ENCODE measurements at places on chromosomes 12 and 14.

DNA sequence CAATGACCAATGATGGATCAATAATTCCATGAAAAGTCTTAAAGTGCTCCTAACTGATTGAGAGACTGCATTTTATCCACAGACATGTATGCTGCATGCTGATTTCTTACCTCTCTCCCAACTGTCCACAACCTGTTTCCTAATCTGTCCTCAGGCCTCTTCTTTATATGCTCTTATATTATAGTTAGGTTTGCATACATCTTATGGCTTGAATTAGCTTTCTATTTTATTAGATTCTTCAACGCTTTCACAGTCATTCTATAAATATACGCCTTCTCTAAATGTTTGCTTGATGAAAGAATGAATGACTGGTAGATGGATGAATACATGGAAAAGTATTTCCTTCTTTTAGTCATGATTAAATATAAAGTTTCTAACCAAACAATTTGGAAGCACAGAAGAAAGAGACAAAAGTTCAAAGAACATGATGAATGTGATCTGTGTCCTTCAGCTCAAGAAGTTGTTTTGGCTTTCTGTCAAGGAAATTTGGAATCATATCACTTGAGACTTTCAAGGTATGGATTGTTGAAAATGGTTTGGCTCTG is 91.8 kb upstream of the NPAS3 start:
- DNase-seq: no peak

- no peak for DNase-seq
Observed at GRCh38 chr12:130181211-130181610, 18.9 kb downstream of the FZD10 start.

DNA sequence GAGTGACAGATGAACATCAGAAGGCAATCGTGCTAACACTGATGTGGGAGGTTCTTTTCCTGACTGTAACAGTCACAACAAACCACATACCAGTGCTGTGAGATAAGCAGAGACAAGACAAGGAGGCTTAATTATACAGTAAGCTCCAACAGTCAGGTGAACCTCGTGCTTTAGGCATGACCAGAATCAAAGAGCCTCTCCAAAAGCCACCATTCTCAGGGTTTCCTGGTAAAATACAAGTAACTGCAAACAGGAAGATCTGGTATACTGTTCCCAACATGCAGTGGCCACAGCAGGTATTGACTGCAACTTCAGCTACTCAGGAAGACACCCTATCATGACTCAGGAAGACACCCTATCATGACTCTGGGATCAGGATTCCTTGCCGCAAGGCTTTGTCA is 47.3 kb upstream of the GTF2A1 start:
- DNase-seq: no peak

DNA sequence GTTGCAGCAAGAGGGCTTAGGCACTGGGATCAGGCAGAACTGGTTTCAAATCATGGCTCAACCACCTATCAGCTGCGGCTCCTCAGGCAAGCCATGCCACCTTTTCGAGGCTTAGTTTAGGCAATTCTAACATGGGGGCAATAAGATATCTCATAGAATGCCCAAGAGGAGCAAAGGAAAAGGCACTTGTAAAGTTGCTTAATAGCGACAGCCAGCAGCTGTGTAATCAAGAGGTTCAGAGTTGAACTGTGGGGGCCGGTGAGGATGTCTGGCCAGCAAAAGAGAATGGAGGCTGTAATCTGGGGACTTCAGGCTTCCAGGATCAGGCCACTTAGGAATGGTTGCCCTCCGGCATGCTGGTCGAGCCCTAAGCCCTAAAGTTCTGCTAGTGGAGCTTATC is 3.0 kb upstream of the TCHP start:
- DNase-seq: no peak
